ENCODE measurements at places on chromosomes 6 and 20.

GRCh38 chr20:18986146-18986830, 172.7 kb downstream of the SCP2D1 start:
- DNase-seq: no peak

DNA sequence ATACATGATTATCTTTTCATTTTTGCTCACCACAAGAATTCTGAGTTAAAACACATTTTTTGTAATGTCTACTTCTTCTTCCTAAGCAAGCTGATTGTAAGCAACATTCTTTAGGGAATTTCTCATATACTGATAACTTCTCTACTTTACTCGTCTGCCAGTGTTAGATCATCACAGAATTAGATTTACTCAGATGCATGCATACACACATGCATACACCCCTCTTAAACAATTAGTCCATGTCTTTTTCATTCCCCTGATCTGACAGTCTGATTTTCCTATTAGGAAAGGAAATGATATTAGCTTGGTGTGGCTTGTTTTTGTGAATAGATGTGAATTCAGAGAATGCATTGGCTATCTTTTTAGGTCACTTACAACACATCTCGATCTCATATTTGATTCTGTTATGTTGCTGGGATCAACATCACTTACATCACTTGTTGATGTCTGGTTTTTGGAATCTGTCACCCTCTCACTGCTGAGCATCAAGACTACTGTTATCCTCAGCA, 91.4 kb downstream of the FIG4 start:
- DNase-seq: no peak

DNA sequence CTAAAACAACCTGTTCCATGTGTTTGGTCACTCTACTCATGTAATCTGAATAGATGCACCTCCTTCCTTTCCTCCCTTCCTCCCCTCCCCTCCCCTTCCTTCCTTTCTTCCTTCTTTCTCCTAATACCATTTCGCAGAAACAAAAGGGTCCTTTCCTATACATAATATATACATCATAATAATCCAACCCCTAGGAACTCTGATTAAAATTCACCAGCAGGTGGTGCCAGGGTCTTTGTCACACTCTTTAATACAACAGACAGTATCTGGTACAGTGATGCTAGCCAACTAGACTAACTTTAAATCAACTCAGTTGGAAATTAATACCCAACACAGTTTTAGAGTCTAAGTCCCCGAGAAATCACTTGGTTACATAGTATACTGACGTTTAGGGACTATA, 181.2 kb upstream of the SHLD1 start:
- DNase-seq: no peak

DNA sequence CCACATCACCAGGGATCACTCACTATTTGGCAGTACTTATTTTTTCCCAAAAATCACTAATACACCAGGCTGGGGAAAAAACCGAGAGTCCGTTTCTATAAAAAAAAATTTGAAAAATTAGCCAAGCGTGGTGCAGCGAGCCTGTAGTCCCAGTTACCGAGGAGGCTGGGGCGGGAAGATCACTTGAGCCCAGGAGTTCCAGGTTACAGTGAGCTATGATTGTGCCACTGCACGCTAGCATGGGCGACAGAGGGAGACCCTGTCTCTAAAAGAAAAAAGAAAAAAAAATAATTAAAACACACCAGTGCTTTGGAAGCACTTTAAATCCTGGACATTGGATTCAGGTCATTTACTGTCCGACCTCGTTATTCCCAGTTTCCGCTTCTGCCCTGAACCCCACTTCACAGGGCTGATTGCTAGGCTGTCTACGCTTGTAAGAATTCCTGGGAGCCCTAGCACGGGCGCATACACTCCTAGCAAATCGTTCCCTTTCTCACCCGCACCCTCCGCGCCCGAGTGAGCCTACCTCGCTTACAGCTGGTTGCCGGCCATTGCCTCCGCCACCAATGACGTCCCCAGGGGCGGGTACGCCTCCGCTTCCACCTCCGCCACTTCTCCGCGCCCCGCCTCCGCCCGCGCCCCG, at the start of gene TPMT:
TSS of gene TPMT (minus strand) at position 571 of the 643 bp plus-strand sequence. CDS start 5,950 bp downstream, outside the sequence.
- no peak for DNase-seq

- DNase-seq: no peak
These were observed 11.5 kb upstream of the DEFB113 start for GRCh38 chr6:49980898-49981297.

DNA sequence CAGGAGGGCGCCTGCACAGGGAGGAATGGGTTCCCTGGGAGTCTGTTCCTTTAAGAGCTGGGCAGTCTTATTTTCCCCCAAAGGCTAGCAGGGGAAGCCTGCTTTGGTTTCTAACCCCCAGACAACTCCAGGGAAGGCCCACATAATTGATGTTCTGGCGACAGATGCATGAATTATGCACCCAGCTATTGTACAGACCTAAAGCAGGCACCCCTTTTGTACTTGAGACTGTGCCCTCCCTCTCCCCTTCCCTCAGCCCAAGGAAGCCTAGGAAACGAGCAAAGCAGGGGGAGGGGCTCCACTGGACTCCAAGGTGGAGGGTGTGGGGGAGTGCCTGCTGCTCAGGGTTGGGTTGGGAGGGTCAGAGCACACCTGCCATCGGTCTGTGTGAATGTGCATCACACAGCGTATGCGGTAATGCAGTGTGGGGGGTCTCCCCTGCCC, 102.1 kb downstream of the KCNB1 start:
- no peak for DNase-seq

DNA sequence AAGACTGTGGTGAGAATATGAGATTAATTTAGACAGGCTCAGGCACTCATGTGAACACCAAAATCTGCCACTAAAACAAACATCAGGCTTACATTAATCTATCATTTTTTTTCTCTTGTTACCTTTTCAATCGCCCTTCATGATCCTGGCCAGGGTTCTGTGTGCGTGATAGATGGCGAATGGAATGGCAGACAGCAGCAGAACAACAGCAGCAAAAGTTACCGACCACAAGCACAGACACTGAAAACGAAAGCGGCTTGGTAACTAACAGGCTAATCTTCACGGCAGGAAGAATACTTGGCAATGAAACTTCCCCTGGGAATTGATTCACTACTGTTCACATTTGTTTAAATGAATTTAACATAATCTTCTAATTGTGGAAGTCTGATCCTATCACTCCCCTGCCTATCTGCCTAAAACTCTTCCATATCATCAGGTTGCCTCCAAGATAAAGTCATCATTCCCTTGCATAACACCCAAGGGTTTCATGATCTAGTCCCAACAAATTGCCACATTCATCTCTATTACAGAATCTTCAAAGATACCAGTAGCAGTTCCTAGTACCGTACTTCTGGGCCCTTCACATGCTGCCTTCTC, 28.7 kb downstream of the PTPRK start:
- no peak for DNase-seq

DNA sequence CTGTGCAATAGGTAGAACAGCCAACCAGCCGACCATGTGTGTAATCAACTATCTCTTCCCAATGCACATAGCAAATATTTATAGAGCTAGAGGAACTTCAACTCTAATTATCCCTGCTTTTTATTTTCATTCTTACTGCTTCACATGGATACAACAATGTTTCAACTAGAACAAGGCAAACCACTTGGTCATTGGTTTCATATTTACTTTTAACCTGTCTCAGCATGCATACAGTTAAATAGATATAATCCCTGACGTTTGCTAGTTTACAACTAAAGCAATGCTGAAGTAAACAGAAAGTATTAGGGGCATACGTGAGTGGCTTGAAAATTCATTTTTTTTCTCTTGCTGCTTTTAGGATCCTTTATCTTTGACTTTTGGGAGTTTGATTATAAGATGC, 318.5 kb upstream of the MAP3K7 start:
- DNase-seq: no peak

DNA sequence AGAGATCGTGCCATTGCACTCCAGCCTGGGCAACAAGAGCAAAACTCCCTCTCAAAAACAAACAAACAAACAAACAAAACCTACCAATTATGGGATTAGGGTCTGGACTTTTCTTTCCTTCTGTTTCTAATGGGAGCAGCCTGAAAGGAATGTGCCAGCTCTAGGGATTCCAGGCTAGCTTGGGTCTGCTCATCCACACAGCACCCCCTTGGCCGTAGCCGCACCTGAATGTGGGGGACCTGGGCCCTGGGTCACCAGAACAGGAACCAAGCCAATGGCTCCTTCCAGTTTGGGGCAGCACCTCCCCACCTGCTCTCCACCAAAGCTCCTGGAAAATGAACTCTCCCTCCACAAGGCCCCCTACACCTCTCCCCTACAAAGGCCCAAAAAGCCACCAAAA, 6.7 kb downstream of the CTSZ start:
- DNase-seq: no peak

DNA sequence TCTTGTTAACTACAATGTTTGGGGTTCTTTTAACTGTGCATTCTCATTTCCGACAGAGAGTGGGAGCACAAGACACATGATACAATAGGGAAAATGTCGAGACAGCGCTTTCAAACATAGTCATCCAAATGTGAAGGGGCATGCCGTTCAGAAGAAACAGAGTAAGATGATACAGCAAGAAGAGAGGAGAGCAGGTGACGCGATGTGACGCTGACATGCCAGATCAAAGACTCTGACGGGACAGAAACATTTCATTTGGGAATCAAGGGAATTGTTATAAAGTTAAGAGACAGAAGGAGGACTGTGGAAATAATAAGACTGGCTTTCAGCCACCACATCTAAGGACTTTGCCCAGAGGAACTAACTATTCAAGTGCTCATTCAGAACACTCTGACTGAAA, 117.4 kb downstream of the FAXC start:
- no peak for DNase-seq

DNA sequence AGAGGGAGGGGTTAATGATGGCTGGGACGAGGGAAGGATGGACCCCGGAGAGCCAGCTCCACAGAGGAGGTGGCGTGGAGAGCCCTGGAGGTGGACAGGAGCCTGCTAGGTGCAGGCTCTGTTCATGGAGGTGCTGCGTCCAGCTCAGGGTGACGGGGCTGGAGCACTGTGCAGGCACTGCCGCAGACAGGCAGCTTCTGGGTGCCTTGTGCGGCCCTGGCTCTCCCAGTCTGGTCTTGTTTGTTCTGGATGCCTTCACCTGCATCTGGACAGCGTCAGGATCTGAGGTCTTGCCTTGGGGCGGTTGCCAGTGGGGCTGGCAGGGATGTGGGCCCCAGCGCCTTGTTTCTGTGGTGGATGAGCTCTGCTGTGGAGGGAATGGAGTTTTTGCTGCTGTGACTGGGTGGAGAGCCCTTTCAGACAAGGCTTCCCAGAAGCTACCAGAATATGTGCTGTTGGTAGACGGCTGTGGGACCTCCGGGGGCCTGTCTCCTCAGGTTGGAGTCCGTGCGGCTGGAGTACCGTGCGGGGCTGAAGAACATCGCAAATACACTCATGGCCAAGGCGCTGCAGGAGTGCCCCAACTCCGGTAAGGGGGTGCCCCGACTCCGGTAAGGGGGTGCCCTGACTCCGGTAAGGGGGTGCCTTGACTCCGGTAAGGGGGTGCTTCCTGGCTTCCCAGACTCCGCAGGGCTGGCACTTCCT, 7.8 kb upstream of the C20orf204 start:
- DNase-seq: no peak

DNA sequence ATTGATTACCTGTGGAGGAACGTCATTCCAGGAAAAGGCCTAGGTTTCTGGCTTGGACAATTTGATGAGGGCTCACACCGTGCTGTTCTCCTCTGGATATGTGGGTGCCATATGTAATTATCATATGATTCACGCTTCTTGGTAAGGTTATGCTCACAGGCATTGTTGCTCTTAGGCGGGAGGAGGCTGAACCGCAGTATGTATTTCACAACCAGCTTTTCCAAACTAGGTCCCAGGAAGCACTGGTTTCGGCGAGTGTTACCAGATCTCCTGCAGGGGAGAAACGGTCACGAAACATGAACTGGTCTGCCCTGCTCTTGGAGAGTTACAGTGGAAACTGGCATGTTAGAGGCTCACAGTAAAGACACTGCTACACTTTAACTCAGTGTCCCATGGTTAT, 793 bp upstream of the FAM50B start:
- DNase-seq: no peak

- no peak for DNase-seq
These were observed 26.2 kb downstream of the CYP39A1 start for GRCh38 chr6:46626228-46626909.

DNA sequence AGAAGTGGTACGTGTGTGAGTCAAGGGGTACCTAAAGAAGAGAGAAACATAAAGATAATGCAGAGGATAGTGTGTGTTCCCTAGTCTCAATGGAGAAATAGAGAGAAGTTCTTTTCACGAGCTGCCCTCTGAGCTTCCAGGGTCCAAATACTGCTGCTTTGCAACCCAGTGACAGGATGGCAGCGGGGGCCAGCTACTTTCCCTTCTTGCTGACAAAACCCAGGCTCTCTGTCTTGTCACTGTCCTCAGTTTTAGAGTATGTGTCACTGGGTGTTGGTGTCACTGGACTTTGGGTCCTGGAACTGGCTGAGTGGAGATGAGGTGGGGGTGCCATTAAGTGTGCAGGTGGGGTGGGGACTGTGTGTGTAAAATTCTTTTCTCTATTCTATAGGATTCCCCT, 265.6 kb downstream of the CDC5L start:
- DNase-seq: no peak

- DNase-seq: no peak
These were observed 129.1 kb upstream of the SMLR1 start for GRCh38 chr6:130697995-130698535.

DNA sequence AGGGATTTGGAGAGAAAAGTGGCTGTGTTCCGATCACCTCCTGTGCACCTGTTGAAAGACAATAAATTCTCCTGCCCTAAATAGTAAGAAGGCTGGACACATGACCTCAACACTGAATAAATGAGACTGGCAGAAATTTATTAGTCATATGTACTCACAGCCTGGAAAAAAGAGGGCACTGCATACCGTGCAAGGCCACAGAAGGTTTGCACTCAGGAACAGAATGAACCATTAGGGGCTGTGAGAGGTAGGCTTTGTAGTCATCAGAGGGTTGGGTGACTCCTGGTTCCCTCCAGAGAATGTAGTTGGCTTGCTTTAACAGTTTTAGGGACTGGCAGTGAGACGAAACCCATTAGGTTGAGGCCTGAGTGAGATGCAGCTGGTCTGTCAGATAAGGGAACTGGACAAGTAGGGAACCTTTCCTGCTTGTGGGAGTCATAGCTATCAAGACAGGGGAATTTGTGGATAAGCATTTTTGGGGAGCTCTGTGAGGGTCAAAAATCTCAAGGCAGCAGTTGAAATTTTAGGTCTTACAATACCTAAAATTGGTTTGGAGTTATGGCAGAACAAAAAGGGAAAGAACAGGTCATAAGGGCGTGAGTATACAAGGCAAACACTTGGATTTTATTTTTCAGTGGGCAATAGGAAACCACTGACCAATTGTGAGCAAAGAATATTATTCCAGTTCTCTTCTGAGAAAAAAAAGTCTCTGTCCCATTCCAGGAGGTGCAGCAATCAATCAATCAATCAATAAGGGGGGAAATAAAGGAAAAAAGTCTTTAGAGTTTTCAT, 67.9 kb upstream of the BTN3A2 start:
- DNase-seq: no peak

- no peak for DNase-seq
These were observed 127.5 kb upstream of the SCGN start for GRCh38 chr6:25524542-25524941.

DNA sequence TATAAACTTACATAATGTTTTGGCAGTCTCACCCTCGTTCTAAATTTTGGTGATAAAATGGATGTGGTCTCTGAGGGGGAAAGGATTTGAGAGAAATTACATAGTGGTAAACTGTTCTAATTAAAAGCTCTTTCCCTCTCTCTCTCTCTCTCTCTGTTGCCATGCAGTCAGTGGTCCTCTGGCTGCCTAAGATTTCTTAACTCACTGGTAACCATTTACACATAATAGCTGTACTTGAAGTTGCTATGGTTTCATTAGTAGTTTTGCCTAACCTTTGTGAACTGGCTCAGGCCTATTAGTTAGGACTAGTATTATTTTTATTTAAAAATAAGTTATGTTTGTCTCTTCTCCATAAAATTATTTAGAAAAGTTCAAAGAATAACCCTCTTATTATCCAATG, 42.0 kb downstream of the MAPK14 start:
- DNase-seq: no peak

- DNase-seq: no peak
These were observed 14.8 kb upstream of the CEP162 start for GRCh38 chr6:84242265-84242664.

Data from coronary artery (tissue), 2 donors.